ENCODE measurements at places on chromosomes 1 and 21. TPM values are rescaled to one million over a fixed set of nuclear protein-coding genes. Genes with fewer than 3 reads are reported as not detected.

- no peak for DNase-seq
Observed at GRCh38 chr21:38956007-38956406, 150.3 kb downstream of the ETS2 start.

DNA sequence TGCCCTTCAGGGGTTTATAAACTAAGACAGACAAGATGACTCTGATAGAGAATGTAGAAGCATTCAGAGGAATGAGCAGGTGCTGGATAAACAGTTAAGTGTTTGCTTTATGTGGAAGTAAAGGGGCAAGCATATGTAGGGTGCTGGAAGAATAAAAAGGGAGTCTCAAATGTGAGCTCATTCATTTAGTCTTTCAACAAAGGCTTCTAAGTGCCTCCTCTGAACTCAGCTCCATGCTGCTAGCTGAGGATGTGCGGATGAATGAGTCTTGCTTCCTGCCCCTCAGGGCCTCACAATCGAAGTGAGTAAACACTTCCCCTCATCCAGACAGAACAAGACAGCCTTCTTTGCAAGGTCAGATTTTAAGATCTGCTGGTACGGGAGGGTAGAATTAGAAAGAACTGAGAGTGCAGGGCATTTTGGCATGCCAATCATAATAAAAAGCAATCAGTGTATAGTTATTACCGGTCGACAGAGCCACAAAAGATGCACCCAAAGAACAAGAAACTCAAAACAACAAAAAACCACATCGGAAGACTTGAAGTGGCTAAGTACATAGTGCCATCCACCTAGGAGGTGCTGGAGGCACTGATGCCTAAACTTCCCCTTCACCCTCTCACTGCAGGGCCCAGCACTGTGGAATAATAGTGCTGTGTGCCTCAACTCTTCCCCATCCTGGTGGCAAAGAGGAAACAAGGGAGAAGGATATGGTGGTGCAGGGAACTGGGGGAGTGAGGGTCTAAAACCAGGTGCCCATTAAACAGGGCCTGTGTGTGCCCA, 69.8 kb downstream of the TNR start:
- no peak for DNase-seq

- DNase-seq = no peak
Observed at GRCh38 chr1:162587347-162587746, 25.8 kb downstream of the UAP1 start.

GRCh38 chr21:35974775-35975174, 85.6 kb downstream of the SETD4 start:
- DNase-seq = no peak

Gene CR1L
- not detected for total RNA-seq

All from gastrocnemius medialis (tissue), 4 donors.